Right cardiac atrium (tissue), 5 donors: ENCODE measurements at places on chromosomes 7 and 10.
A peak's percentile ranks its signal among the peaks of the same experiment; 100 is the strongest.

DNA sequence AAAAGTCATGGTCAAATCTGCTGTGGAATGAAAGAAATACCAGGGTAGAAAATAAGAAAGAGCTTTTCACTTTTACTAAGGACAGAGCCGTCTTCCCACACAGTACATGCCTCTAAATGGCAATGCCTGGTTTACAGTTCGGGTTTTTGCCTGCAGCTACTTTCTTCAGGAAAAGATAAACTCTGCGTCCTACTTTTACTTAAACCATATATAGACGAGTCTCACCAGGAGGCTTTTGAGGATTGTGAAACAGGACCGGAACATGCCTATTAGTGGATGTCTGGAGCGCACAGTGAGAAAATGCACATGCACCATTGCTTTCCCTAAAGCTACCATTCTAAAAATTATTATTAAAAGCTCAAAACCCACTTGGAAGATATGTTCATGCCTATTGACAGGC lies 70.5 kb downstream of the KLF6 start:
- no peak for DNase-seq

GRCh38 chr7:125032943-125033342 lies 103.3 kb upstream of the POT1 start:
- no peak for DNase-seq

DNA sequence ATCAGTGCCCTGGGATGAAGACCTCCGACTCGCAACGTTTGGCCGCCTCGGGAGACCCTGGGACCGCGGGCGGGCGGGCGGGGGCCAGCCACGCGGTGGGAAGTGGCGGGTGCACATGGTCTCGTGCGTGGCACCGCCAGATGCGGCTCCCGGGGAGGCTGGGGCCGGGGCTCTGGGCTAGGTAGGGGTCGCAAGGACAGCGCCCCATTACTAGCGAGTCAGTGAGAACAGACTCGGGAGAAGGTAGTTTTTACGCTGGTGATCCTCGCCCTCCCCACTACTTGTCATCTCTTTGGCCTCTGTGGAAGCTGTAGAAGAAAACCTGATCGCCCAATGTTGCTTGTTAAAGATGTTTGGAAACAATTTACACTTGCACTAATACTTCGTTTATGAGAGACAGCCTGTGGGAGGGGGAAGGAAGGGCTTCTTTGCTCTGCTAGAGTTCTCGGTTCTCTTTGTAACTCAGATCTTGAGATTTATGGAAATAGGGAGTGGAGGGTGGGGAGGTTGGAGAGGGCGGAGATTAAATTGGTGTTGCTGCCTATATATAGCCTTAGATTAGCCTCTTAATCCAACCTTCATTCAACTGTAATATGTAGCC lies 591 bp downstream of the BZW2 start:
- peak; percentile 38 for DNase-seq

GRCh38 chr7:89798599-89798996 lies 355.7 kb upstream of the STEAP1 start:
- no peak for DNase-seq
